AG04450 (cell line): ENCODE measurements at places on chromosomes 12 and 14. TPM values are rescaled to one million over a fixed set of nuclear protein-coding genes. Genes with fewer than 3 reads are reported as not detected.

DNA sequence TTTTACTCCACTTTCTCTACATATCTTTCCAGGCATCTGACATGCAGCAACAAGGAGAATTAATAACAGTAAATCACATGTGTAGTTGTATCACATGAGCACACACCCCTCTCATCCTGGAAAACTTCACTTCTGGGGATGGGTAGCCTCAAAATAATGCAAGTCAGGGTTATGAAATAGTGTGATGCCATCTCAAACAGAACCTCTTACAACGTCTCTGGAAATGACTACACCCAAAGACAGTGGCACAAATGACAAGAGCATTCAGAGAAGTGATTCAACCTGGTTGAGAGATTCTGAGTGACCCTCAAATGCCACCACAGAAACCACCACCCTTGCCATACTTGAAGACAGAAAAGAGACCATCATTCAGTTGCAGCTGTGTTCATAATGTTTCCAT is 2.8 kb downstream of the DIO2 start:
- DNase-seq = no peak

GRCh38 chr12:56298828-56299227 is 1.3 kb downstream of the CS start:
- DNase-seq = no peak

GRCh38 chr12:119649202-119649808 is 18.6 kb upstream of the PRKAB1 start:
- no peak for DNase-seq

DNA sequence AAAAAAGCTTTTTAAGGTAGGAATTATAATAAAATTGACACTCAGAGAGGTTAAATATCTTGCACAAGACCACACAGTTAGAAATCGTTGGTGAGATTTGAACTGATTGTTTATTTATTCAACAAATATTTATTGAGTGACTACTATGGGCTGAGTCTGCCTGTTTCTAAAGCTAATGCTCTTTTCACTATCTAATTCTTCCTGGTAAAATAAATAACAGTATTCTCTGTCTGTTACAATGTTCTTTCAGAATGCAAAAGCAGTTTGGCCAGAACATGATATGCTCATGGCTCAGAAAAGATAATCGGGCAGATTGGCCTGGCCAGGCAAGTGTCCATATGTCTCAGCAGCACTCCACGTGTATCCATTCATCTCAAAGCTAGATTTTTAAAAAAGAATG is 82.0 kb downstream of the BTG1 start:
- no peak for DNase-seq

GRCh38 chr12:25839470-25839869 is 119.0 kb upstream of the RASSF8 start:
- DNase-seq = no peak

DNA sequence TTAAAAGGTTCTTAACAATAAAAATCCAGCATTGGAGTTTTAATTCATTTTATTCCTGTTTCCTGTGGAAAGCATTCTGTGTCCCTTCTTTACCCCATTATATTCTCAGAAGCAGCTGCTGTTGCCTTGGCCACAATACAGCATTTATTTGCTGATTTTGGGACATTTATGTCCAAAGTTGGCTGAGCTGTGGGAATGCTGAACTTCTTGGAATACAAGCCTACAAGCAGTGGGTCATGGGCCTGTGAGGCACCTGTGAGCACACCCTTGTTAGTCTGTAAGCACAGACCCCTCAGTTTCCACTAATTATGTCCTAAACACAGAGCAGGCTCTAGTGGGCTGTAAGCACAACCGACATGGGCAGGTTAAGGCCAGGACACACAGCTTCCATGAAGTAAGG is 122.2 kb upstream of the IGF1 start:
- no peak for DNase-seq

DHH gene
- polyA plus RNA-seq = not detected in 2 replicates

DNA sequence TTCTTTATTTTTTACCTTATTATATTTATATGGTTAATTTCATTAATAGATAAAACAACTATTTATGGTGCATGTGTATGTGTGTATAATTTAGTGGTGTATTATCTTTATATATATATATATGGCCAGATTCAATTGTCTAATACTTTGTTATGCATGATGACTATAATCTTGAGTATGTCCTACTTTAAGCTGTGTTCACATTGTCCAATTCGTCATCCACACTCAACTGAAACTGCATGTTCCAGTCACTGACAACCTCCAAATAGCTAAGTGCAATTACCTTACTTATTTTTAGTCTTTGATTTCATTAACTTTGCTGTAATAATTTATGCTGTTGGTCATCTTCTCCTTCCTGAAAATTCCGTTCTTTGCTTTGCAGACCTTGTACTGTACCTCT is 306.5 kb upstream of the TMTC1 start:
- DNase-seq = no peak

- no peak for DNase-seq
Measured at GRCh38 chr12:28025821-28026505, 53.4 kb upstream of the PTHLH start.

SRRM4 gene
- not detected in 2 replicates for polyA plus RNA-seq
